ENCODE measurements at places on chromosomes 16 and 17.

DNA sequence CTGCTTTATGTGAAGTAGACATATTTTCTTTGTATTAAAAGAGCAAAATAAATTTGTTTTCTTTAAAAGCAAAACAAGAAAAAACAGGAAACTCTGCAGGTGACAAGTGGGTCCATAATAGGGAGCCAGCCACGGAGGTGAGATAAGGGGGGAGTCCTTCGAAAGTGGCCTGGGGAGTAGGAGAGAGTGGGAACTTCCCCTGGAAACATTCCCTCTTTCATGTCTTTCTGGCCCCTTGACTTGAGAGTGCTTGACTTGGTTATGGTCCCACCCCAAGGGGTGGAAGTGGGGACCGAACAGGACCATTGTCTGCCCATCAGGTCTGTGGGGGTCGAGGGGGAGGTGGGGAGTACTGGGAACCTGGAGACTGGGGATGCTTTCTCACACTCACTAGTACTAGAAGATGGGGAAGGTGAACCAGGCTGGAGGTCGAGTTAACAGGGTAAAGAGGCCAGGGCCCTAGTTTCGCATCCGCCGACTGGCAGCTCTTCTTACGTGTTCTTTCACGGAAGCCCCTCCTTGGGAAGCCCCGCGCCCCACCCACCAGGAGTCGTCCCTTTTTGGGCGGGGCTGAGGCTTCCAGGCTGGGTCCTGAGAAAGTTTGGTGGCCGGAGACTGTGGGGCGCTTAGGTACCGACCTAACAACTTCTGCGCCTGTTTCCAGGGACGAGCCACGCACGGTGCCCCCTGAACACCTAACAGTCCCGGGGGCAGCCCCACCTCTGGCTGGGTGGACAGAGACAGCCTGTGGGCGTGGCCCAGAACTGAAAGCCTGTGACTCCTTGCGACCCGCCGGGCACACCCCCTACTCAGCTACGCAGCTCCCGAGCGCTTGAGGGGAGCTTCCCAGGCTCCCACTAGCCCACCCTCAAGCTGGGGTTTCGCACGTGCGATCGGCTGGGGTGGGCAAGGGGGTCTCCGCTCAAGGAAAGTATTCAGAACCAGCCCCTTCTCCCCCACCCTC, 790 bp downstream of the TRADD start:
- peak; percentile 81 for DNase-seq

- DNase-seq, result peak; percentile 89
These were observed at the start of gene SLC38A10 for GRCh38 chr17:81295031-81295675. Gene SLC38A10 (minus strand): TSS chr17:81295307. CDS start chr17:81294921, 386 bp downstream.

DNA sequence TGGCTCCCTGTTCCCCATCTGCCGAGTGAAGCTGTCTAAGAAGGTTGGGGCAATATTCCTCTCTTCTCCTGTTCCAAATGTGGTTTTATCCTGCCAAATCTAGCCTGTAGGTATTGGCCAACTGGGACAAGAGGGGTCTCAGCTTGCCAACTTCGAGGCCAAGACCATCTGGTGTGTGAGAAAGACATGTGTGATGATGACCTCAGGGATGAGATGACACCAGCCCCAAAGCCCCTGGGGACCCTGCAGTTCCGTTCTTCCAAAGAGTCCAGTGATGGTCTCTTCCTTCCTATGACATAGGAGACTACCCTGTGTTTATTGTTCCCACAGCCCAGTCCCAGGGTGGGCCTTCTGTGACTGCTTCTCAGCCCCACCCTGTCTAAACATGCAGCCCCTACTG, 34.8 kb upstream of the ADAMTS18 start:
- no peak for DNase-seq

GRCh38 chr17:30956764-30957374, 14.0 kb upstream of the RNF135 start:
- DNase-seq, result no peak

GRCh38 chr17:72270273-72270924, 149.6 kb downstream of the SOX9 start:
- DNase-seq, result no peak

DNA sequence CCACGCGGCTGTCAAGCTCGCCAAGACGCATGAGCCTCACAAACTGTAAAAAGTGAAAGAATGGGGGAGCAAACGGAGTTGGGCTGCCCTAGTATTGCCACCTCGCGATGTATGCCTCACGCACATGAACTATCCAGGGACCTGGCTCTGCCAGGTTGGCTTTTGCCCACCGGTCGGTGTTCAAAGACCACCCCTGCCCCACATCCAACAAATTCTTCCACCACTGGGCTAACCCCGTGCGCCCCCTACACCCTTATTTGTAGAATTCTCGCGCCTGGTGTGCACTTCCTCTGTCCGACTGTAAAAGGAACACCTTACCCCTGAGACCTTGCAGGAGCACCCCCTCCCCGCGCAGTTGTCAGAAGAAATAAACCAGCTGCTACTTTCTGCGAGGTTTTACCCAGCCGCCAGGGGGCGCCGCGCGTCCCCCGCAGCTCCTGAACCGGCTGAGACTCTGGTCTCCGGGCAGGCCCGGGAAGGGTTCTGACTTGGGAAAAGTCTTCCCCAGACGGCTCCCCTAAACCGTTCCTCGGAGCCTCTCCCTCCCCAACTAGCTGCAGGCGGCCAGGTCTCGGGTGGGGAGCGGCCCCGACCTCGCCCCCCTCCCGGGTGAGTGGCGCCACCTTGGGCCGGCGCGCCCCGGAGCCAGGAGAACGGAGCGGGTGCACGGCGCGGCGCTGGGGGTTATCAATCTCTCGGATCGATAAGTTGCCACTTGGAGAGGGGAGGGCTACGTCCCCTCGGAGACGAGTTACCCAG, 1.7 kb upstream of the ZNF423 start:
- DNase-seq, result peak; percentile 3

- DNase-seq, result no peak
These were observed 20.3 kb downstream of the METRNL start for GRCh38 chr17:83099570-83100181.

DNA sequence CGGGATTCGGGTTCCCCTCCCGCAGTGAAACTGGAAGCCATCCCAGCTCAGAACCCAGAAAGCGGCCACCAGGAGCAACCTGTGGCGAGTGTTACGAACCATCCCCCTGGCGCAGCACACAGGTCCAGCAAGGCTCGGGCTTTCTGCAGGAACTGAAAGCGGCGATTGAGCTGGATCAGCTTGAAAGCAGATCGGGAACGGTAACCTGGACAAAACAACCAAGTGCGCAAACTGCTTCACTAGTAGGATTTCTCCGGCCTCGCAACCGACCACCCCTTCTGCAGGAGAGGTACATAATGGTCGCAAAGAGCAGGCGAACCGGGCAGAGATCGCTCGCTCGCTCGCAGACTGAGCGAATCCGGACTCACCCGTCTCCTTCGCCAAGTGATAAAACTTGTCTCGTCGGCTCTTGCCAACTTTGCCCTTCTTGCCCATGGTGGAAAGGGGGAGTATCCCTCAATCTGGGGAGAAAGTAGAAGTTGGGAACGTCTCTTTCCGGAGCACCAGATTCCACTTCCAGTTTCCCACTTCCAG, 696 bp upstream of the PSMC5 start:
- DNase-seq, result no peak

DNA sequence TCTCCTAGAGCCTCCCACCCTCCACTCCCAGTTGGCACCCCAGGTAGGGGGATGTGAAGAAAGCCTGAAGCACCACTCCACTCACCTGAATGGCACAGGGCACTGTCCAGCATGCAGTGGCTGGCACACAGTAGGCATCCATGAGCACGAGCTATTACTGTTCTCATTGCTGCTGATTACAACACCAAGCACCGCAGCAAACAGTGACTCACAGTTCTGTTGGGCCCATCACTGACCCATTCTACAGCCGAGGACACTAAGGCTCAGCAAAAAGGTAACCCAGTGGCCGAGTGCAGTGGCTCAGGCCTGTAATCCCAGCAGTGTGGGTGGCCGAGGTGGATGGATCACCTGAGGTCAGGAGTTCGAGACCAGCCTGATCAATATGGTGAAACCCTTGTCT, 2.7 kb downstream of the ZSCAN10 start:
- DNase-seq, result no peak

DNA sequence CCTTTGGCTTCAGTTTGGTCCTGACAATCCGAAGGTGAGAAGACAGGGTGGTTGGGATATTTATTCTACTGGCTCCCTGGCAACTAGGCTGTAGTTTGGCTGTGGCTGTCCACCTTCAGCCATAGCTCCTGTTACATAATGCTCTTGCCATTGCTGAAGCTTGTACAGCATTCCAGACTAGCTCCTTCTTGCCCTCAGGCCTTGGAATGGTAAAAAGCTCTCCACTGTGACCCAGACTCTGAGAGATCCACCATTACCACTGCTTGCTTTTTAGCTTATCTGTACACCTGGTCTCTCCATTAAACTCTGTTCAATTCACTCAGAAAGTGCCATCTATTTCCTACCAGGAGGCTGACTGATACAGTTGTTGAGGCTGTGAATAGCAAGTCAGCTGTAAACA, 231.8 kb upstream of the MON1B start:
- DNase-seq, result no peak

DNA sequence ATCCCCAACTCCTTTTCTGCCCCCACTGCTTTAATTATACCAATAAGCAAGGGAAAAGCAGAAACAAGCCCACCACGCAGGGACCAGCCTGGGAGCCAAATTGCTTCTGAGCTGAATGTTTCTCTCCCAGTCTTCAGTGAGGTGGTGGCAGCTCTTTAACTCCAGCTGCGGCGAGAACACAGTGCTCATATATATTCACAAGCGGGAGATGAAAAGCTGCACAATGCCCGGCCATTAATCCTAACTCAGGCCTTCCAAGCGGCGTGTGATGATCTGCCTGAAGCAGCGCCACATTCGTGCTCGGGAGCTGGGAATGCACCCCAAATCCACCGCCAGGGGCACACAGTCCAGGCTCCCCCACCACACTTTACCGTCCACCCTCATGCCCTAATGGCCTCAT, 203.7 kb upstream of the SDK2 start:
- no peak for DNase-seq

DNA sequence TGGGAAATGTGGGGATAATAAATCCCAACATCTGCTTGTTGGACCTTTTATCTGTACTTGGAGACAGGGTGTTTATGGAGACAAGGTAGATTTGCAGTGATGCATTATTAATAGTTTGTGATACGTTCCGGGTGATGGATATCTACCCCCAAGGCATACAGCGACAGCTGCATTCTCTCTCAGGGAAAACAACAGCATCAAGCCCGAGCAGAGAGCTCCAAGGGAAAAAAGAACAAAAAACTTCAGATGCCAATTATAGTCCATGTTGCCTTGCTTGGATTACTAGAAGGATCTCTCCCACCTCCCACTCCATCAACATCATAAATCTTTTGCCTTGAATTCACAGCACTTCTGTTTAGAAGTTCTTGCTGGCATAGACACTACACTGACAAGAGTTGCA, 187.5 kb upstream of the CDH11 start:
- no peak for DNase-seq

DNA sequence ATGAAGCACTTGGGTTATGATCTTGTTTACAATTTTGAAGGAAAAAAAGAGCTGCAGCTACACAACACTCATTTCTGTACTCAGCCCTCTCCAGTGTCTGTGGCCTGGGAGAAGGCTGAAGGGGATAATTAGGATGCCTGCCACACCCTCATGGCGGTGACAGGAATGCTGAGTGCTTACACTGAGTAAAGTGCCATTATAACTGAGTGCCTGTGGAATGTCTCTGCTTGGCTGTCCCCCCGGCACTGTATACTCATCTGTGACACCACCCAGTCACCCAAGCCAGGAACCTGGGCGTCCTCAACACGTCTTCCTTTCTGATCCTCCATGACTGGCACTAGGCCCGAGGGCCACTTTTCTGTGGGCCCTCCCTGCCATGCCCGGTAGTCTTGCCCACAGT, 3.5 kb upstream of the MRPL38 start:
- DNase-seq, result no peak

GRCh38 chr17:49388290-49388640, 26.2 kb upstream of the ZNF652 start:
- DNase-seq, result no peak

GRCh38 chr16:67024384-67025209, 4.4 kb upstream of the CBFB start:
- no peak for DNase-seq

DNA sequence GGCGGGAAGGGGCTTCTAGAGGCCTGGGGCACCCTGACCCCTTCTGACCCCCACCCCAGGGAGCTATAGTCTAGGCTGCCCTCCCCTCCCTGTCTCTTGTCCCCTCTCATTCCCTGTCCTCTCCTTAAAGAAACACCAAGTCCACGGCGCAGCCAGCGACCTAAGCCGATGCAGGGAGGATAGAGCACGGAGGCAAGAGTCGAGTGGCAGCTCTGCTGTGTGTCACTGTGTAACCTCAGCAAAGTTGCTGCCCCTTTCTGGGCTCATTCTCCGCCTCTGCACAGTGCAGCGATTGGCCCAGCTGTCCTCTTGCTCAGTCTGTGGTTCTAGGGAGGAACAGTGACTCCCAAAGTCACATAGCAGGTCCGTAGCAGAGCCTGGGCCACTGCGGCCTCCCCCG, 36.5 kb upstream of the SBK1 start:
- DNase-seq, result no peak

DNA sequence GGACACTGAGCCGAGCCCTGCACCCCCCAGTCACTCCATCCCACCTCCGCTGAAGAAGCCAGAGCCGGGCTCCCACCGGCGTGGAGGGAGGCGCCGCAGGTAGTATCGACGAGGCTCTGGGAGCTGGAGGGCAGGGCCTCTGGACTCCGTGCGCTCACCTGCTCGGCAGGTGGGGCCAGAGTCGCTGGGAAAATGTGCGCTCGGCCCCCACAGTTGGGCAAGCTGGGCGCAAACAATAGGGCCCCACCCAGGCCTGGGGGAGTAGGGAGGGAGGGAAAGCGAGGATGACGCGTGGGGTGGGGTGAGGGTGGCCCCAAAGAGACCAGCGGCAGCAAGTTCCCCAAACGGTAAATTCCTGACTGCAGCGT, 668 bp downstream of the JUP start:
- DNase-seq, result no peak
